ENCODE measurements at places on chromosomes 1 and 21. TPM values are rescaled to one million over a fixed set of nuclear protein-coding genes. Genes with fewer than 3 reads are reported as not detected.

- no peak for DNase-seq
Observed at GRCh38 chr1:240021709-240022108, 70.0 kb upstream of the FMN2 start.

- no peak for DNase-seq
Observed at GRCh38 chr1:107545056-107545577, 404.3 kb downstream of the NTNG1 start.

DNA sequence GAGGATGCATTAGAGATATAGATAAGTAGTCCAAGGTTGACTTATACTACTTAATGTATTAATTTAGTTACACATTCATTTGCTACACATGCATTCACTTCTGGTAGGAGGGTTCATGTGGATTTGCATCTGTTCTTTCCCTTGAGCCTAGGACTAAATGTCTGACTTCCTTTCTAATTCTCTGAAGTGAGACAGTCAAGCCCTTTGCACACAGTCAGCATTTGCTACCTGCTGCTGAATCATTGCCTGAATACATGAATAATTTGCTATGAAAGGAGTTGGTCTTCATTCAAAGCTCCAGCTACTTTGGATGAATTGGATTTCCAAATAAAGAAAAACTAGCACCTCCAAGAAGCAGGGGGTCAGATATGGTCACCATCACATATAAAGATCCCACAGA, 154.8 kb upstream of the DAB1 start:
- DNase-seq, result no peak

- peak; percentile 72 for DNase-seq
Observed at GRCh38 chr1:221939607-221940006, 197.7 kb upstream of the DUSP10 start.

- peak; percentile 46 for DNase-seq
Observed at GRCh38 chr1:7313081-7313546, 458.0 kb upstream of the VAMP3 start.

- no peak for DNase-seq
Observed at GRCh38 chr1:110384581-110385321, 6.1 kb downstream of the SLC16A4 start.

DNA sequence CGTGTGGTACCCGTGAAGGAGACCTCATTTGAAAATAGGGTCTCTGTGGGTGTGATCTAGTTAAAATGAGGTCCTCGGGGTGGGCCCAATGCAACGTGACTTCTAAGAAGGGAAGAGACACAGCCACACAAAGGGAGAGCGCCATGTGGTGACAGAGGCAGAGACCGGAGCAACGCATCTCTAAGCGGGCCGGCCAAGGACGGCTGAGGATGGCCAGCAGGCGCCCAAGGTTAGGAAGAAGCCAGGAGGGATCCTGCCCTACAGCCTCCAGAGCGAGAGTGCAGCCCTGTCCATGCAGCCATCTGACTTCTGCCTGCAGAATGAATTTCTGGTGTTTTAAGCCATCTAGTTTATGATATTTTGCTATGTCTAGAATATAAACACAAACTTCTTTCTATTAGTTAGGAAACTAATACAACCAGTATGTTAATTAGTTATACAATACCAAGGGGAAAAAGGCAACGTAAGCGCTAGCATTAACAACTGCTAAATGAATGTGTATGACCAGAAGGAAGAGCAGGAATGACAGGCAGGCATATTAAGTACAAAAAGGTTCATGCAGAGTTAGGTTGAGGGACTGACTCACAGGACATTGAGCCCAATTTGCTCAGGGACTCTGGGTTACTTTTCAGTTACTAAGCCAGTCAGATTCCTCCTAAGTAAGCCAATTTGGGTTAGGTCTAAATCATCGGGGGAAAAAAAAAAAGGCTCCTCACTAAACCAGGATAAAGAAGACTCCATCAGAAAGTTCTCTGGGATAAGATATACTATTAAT, 4.1 kb downstream of the CEP104 start:
- no peak for DNase-seq

GRCh38 chr21:15204140-15204969, 139.6 kb upstream of the NRIP1 start:
- no peak for DNase-seq

DNA sequence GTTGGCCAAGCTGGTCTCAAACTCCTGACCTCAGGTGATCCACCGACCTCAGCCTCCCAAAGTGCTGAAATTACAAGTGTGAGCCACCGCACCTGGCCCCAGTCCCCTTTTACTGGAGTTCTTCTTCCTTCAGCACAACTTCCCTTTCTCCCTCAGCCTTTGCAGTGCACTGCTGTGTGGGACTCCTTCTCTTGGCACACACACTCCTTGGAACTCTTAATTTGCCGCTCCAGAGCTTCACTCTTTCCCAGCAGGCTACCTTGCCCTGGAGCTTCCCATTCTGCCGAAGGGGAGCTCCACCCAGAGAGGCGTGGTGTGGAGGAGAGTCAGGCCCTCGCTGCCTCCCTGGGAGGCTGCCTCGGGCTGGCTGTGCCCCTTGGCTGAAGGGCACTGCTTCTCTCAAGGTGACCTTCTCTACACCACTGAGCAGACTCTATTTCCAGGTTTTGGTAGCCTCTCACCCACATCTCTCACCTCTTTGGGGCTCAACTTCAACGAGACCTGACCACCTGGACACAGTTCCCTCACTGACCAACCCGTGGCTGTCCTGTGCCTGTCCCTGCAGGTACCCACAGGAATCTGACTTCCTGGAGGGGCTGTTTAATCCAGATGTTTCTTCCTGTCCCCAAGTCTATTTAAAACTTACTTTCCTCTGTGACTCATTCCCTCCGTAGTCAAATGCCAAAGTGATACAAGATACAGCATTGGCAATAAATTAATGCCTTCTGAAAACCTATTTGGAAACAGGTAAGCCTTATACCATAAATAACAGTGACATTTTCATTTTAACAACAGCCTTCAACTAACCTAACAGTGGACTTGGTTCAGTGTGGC, 227.3 kb upstream of the KIAA0040 start:
- DNase-seq, result no peak

DNA sequence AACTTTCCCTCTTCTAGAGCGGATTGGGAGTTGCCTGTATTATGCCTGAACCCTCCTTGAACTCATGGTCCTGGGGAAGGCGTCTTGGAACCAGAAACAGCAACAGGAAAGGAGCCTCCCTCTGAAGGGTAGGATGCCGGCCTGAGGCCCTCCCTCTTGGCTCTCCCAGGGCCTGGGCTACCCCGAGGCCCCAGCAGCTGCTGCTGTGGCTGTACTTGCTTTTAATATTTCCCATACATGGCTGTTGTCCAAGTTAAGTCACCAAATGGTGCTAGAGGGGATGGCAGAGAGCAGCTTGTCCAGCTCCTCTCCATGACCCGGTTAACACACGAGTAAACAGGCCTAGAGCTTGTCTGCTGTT, 10.5 kb downstream of the CHRNB2 start:
- peak; percentile 76 for DNase-seq

DNA sequence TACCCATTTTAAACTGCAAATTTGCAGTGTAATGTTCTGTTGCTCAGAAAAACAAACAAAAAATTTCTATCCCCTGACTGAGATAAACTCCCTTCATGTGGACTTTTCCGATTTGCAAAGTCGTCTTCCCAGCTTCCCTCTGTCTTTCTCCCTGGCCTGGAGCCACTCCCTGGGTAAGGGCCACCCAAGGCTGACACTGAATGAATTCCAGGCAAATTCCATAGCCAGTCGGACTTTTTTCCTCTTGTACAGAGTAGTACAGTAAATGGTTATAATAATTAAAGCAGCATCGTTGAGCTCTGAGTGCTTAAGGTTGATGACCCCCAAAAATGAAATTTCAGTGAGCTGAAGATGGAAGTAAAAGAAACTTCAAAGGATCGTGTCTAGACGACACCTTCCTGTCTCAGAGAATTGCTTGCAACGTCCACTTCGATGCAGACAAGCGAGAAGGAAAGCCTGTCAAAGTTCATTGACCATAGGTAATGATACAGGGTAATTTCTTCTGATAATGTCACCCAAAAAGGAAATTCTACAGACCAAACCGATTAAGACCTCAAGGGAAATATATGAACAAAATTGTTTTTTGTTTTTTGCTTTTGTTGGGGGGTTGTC, 33.6 kb upstream of the LHX8 start:
- no peak for DNase-seq

DNA sequence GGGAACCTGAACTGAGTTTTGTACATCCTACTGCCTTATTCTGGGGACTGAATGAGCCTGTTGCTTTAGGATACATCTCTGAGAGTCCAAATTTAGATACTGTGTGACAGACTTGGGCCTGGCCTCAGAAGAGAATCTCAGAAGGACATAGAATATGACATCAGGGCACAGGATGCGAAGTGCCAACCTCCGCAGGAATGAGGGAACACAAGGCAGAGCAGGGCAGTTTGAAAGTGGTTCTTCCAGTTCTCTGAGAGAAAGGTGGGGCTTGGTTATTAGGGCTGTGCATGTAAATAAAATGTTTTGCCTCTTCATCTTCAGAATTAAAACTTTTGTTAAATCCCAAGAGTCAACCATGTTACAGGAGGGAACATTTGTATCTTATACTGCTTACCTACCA, 23.1 kb downstream of the TRAF5 start:
- DNase-seq, result no peak

- DNase-seq, result no peak
Observed at GRCh38 chr1:158248771-158249170, 5.5 kb upstream of the CD1A start.

DNA sequence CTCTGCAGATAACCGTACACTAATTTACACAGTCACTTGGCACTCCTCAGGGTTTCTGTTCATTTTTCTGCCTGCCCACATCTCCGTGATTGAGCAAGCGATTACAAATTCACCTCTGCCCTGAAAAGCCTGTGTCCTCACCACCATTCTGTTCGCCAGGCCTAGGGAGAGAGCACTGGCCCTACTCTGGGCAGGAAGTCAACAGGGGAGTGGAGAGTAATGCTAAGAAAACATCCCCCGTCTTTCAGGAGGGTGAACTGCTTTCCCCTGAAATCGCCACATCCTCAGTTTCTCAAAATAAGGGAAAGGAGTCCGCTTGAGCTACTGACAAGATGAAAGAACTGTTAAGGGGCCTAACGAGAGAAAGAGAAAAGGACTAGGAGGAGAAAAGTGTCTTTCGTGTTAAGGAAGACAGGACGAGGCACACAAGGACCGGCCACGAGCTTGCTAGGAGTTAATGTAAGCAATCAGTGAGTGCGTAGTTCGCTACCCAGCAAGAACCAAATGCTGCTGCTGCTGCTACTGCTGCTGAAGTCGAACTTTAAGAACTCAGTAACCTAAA, 632 bp downstream of the PEX19 start:
- peak; percentile 55 for DNase-seq

DNA sequence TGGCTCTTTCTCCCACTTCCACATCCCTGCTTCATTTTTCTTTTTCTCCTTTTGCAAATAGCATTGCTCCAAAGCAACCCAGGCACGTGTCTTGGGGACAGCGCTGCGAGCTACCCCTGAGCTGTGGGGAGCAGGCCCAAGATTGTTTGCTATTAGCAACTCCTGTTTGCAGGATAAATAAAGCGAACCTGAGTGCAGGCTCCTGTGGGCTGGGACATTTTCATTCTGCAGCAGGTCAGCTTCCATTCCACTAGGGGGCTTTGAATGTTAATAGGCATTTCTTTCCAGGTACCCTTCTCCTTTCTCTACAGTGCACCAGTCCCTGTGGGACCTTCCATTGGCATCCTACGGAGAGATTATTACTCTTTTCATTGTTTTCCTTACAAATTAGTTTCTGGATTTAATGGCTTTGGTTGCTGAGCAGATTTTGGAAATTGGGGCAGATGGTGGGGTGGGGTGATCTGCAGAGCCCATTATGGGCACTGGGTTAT, 54.0 kb downstream of the OLFML3 start:
- DNase-seq, result peak; percentile 18

- no peak for DNase-seq
Observed at GRCh38 chr1:245440922-245441321, 286.1 kb downstream of the KIF26B start.

- no peak for DNase-seq
Observed at GRCh38 chr1:231618609-231619256, 7.9 kb upstream of the DISC1 start.

DNA sequence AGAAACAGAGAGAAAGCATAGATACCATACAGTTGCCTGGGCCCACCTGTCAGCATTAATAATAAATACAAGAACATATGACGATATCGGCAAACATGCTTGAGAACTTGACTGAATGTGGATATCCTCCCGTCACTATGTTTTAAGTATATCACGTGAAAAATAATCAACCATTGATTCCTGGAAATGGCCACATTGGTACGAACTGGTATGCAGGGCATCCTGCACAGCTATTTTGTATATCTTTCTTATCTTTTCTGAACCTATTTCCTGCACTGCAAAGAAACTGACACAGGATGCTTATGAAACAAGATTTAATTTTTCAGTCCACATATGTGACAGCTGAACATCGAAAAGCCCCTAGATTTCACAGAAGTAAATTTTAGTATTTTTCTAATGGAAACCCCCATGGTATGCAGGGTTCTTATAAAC, 22.8 kb upstream of the RGS1 start:
- no peak for DNase-seq

GRCh38 chr1:41444246-41444645, 40.2 kb downstream of the EDN2 start:
- no peak for DNase-seq

GRCh38 chr1:225425201-225425786, 2.5 kb downstream of the LBR start:
- DNase-seq, result no peak

- DNase-seq, result no peak
Observed at GRCh38 chr1:201850053-201850397, 21.1 kb downstream of the IPO9 start.

DNA sequence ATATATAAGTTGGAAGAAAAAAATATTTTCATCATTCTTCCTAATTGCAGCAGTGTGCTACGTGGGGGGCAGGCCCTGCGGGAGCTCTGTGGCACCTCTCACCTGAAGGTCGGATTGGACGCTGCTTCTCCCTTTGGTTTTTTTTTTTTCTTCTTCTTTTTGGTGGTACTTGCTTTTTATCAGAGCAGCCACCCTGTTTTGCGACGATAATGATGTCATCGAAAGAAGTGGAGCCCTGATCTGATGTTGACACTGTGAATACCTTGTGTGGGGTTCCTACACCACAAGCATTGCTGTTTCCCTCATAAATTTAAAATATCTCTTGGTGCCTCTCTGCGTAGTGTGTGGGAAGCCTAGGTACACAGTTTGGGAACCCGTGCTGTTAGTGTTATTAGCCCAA, 5.5 kb downstream of the TRAPPC10 start:
- no peak for DNase-seq

RAVER2 gene
- total RNA-seq, result 28.3 TPM

HTR6 gene
- total RNA-seq, result not detected

PGM1 gene
- 152 TPM for total RNA-seq

FCRL6 gene
- not detected for total RNA-seq

NBPF10 gene
- total RNA-seq, result 2.9 TPM

SMIM1 gene
- 5.7 TPM for total RNA-seq

TIAM1 gene
- 28.0 TPM for total RNA-seq

KISS1 gene
- total RNA-seq, result not detected

Measured in tongue (tissue), 3 donors.